ENCODE measurements at places on chromosomes 13 and 19.

- no peak for DNase-seq
Measured at GRCh38 chr13:20340759-20341171, 108.6 kb upstream of the GJB6 start.

DNA sequence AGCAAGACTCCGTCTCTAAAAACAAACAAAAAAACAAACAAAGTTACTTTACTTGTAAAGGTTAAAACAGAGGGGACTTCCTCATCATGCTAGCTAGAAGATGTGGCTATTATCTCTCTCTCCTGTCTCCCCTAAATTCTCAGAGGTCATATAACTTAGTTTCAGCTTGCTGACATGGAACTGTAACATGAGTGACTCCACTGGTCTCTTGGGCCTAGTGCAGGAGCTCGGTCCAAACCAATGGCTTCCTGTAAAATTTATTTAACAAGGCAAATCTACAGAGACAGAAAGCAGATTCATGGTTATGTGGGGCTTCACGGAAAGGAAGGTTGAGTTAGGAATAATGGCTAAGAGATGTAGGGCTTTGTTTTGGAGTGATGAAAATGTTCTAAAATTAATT is 9.5 kb upstream of the KASH5 start:
- no peak for DNase-seq

DNA sequence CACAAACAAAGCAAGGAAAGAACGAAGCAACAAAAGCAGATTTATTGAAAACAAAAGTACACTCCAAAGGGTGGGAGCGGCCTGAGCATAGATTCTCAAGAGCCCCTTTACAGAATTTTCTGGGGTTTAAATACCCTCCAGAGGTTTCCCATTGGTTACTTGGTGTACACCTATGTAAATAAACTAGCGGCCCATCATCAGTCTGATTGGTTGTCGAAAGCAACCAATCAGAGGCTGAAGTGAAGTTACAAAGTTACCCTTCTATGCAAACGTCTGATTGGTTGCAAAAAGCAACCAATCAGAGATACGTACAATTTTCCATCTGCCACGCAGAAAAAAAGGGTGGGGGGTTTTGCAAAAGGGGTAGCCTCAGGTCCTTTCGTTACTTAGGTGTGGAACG is 96.3 kb upstream of the UBAC2 start:
- DNase-seq, result no peak

DNA sequence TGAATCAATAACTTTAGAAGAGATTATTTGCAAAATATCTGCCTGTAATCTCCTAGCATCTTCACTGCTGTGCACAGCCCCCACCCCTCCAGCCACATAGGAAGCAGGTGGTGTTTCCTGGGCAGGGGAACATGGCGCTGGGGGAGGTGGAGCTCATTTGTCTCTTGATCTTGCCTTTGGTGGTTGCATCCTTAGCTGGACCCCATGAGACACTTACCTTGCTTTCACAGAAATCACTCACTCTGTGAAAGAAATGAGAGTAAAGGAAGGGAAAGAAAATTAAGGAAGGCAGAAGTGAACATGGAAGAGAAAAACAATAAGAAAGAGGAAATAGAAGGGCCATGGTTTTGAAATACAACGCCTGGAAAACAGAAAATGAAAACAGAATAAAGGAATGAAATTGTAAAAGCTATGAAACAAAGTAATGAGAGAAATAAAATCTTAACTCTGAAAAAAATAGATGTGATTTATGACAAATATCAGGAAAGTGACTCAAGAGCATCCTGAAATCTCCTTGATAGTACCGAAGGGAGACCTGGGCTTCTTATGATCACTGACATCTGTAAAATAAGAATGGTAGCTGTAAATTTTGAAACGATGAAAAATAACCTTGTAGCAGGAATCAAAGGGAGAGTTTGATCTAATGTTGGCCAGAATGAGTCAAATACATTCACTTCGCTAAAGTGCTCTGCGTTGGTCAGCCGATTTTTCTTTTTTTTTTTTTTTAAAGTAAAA is 17.2 kb upstream of the RNASEH2B start:
- DNase-seq, result no peak

GRCh38 chr19:2294687-2295335 is 12.8 kb upstream of the PEAK3 start:
- DNase-seq, result no peak

- no peak for DNase-seq
Measured at GRCh38 chr19:1501200-1501595, 10.2 kb downstream of the REEP6 start.

GRCh38 chr13:108326309-108326708 is 56.8 kb downstream of the TNFSF13B start:
- DNase-seq, result no peak

DNA sequence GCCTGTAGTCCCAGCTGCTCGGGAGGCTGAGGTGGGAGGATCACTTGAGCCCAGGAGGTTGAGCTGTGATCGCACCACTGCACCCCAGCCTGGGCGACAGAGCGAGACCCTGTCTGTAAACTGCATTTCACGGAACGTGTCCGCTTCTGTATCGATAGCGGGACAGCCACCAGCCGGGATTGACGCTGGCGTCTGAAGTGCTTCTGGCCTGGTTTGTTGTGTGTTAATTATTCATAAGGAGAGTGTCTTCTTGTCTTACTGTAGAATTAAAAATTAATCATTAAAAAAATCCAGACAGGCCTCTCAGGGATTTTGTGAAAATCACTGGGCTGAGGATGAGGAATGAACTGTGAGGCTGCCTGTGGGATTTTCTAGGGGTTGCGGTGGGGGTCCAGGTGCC is 16.2 kb upstream of the MISP start:
- DNase-seq, result no peak

DNA sequence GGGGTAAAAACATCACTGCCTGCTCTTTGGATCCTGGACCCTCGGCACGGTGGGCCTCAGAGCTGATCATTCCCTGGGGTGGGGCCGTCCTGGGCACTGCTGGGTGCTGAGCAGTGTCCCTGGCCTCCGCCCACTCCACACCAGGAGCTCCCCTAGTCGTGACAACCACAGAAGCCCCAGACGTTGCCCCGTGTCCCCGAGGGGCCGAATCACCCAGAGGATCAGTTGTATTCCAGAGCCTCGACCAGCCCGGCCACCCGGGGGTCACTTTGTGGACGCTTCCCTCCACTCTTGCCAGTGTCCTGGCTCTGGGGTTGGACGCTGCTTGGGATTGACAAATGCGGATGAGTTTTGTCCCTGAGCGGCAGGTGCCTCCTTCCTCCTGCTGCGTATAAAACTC is 10.2 kb downstream of the C2CD4C start:
- no peak for DNase-seq

DNA sequence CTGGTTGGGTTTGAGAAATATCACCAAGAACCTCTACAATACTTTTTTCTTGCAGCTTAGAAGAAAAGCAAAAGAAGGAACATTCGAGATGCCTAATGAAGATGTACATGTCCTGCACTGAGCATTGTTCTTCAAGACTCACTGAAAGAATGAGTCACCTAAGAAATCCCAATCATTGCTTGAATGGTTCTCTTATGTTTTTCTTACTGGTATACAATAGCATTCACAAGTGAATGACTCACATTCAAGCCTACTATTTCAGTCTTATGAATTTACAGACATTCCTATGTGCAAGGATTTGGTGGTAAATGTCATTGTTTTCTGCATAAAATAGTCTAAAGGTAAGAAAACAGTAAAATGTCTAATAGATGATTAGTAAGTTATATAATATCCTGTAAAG is 594.6 kb downstream of the PCDH9 start:
- DNase-seq, result no peak

DNA sequence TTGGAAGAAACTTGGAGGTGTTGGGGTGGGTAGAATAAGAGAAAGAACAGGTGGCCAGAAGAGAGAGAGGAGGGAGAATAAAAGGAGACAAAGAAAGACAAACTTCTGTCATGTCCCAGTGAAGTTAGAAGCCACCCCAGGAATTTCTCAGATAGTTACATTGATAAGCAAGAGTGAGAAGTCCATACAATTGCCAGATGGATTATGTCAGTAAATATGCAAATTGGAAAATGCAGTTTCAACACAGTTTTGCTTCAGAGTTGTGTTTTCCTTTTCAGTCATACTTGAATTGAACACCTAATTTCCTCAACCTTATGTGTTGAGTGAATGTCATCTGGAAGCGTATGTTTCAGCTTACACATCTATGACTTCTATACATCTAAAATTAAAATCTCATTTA is 139.2 kb downstream of the RXFP2 start:
- no peak for DNase-seq

GRCh38 chr13:52414051-52414450 is 8.1 kb upstream of the THSD1 start:
- no peak for DNase-seq

- DNase-seq, result no peak
Measured at GRCh38 chr19:39270036-39270871, 2.1 kb downstream of the IFNL2 start.

DNA sequence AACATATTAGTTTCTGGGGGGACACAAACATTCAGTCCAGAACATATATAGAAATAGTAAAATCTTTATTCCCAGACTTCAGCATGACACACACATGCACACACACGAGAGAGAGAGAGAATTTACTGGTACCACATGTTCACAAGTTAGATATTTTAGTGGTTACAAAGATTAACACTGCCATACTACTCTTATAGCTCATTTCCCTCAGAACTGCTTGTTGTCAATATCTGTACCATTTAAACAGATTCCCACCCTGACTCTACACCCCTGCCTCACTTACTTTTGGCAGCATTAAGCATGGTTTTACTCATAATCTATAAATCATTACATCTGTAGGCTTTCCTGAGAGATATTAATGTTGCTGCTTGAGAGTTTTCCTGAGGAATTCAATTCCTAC is 524.7 kb upstream of the HTR2A start:
- no peak for DNase-seq

DNA sequence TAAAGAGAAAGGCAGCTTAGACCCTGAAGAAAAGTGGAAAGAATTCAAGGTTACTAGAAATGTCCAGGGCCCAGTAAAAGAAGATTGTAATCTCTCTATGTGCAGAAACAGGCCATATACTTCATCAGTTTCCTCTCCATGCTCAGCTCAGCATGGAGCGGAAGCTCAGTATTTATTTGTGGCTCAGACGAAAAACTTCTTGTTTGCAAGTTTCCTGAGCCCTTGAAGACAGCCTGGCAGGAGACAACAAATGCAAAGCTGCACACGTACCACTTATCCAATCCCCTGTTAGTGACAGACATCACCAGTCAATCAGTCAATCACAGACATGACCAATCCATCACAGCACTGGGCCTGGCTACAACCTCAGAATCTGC is 8.1 kb upstream of the KLF2 start:
- no peak for DNase-seq

DNA sequence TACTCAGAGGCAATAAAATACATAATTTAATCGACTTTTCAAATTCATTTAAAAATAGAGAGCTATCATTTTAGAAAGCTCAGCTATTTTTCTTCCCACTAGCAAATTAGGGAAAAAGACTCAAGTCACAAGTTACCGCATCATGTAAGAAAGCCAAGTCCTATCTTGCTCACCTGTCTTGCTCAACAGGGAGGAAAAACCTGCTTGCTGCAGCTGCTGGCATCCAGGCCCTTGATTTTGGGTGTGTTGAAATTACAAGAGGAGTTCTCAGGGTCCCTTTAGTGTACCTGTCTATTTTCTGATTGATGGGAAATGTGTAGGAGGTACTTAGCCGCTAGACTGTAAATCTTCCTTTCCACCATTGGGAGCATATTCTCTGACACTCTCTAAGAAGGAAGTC is 22.2 kb downstream of the SLC10A2 start:
- DNase-seq, result no peak

GRCh38 chr19:52600639-52601024 is 30.5 kb downstream of the ZNF701 start:
- no peak for DNase-seq

DNA sequence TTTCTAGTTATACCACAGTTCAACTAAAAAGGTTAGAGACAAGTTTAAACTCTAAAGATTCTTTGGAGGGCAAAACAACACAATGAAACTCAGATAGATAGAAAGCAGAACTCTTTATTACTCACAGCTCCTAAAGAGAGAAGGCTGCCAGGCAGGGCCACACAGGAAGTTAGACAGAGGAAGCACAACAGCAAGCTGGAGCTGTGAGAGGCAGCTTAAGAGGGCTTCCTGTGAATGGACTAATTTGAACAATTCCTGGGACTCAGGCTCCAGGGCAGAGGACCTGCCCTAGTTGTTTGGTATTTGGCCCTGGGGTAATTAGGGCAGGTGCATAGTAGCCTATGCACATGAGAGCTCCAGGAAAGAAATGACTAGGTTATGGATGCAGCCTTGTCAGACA is 803.6 kb downstream of the DIAPH3 start:
- no peak for DNase-seq

- peak; percentile 13 for DNase-seq
Measured at GRCh38 chr19:45444318-45445041, 20.8 kb upstream of the ERCC1 start.

DNA sequence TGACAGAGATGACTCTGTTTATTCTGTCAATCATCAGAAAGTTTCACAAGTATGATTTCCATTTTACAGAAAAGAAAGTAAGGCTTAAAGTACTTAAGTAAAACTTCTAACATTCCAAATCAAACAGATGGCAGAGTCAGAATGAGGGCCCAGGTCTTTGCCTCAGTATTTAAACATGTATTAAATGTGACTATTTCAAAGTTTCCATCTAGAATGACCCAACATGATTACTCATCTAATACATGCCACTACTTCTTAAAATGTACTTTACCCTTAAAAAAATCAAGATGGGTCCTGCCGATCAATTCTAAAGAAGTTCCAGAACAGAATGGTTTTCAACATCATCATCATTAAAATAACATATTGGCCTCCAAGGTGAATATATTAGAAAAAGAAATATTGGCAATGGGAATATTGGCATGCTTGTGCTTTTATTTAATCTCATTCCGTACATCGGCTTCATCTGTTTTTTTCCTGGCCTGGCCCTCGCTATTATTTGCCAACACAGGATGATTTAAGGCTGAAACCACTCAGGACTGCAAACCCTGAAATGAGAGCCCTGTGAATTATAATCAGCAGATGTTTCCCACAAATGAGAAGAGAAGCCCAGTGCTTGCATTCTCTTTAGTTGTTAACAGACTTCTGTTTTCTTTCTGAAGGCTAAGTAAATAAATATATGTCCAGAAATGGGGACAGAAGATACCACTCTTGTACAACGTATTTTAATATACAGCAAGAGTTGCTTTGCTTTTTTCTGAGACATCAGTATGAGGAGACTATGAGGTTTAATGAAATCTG is 340.0 kb downstream of the DNAJC15 start:
- no peak for DNase-seq

- DNase-seq, result peak; percentile 66
Measured at GRCh38 chr13:40983725-40984667, 35.1 kb downstream of the ELF1 start.

- no peak for DNase-seq
Measured at GRCh38 chr13:98821372-98822224, 69.1 kb upstream of the SLC15A1 start.

All from DMS79 treated with DMSO at 0.1 percent for 48 hours (cell line).